ENCODE measurements at places on chromosomes 16 and 17. TPM values are rescaled to one million over a fixed set of nuclear protein-coding genes. Genes with fewer than 3 reads are reported as not detected.

GRCh38 chr17:42780851-42781638 lies 635 bp downstream of the WNK4 start:
- DNase-seq = no peak

- DNase-seq = peak; percentile 75
Measured at GRCh38 chr17:11996722-11997146, 541 bp downstream of the ZNF18 start.

GRCh38 chr17:28888832-28889231 lies 8.7 kb downstream of the FLOT2 start:
- no peak for DNase-seq

DNA sequence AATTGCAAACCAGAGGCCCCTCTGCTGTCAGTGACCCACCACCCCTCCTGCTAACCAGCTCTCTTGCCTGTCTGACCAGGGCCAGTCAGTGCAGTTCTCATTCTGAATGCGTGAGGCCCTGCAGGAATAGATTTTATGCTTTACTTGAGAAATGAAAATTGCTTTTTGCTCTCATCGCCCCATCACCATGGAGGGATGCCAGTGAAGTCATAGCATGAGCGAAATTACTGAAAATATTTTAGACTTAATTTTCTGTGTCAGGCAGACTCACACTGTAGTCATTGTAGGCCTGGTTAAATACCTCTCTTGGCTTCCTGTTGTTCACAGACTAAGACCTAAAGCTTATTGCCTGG lies 490.5 kb upstream of the CDH5 start:
- no peak for DNase-seq

Gene GP1BA
- not detected for total RNA-seq

Gene KRT39
- total RNA-seq = not detected

Gene LDHD
- total RNA-seq = not detected

Data from activated CD8-positive, alpha-beta T cell treated with anti-CD3 and anti-CD28 coated beads for 36 hours (primary cell).